Activated CD8-positive, alpha-beta memory T cell treated with anti-CD3 and anti-CD28 coated beads for 1 hour (primary cell): ENCODE measurements at places on chromosomes 2 and 18.

DNA sequence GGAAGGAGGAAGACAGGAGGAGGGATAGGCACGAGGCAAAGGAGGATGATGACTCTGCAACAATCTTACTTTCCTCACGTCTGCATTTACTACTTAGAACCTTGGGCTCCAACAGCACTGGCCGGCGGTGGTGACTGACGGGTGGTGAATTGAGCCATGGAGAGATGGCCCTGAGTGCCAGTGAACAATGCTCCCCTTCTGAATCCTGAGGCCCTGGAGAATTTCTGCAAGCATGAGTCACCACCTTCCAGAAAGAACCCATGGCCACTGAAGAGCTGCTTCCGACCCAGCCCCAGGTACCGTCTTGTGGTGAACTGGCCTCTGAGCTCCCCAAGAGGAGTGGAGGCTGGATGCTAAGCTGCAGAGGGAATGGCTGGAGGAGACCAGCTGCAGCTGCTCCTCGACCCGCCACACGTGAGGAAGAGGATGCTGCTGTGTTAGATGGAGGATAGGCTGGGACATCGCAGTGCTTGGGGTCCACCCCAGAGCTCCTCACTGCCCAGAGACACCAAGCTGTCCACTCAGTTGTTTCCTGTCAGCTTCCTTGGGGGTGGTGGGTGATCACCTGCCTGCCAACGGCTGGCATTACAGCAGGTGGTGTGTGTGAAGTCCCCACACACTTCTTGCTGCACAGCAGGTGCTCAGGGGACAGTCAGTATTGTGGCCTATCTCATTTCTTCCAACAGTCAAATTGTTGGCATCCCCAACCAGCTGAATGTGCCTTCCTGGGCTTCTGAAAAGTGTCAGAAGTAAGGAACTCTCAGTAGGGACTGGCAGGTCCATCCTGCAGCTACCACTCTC, 186.5 kb upstream of the ID2 start:
- no peak for DNase-seq

- no peak for DNase-seq
Measured at GRCh38 chr2:45011621-45012602, 2.7 kb upstream of the SIX2 start.

GRCh38 chr2:1233281-1233680, 180.0 kb upstream of the TPO start:
- no peak for DNase-seq

DNA sequence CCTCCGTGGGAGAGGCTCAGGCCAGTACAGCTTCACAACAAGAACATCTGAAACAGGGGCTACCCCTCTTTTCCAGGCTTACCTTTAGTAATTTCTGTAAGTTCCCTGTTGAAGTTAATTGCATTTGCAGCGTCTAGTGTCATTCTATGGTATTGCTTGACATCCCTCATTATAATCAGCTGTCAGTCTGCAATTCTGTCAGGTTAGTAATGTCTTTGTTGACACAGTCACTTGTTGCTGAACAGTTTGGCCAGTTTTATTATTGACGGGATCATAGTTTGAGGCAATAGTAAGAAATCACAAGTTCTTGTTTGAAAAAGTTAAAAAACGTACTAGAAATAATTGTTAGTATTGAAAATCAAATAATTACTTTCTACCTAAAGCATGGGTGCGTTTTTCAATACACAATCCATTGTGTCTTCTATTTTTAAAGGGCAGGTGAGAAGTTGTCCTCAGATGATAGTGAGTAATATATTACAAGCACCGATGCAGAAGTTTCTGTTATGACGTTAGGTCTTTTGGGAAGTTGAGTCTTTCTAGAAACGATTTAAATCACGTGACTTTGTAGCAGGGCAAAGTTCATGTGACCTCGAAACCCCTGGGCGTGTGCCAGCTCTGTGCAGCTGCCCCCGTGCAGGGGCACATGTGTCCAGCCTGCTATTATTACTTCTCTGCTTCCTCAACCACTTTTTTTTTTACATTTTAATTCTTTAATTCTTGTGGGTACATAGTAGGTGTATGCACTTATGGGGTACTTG, 49.5 kb upstream of the MBP start:
- DNase-seq: no peak

GRCh38 chr18:63363951-63364350, 3.1 kb downstream of the KDSR start:
- DNase-seq: no peak

GRCh38 chr2:55951533-55951932, 28.0 kb upstream of the EFEMP1 start:
- no peak for DNase-seq

DNA sequence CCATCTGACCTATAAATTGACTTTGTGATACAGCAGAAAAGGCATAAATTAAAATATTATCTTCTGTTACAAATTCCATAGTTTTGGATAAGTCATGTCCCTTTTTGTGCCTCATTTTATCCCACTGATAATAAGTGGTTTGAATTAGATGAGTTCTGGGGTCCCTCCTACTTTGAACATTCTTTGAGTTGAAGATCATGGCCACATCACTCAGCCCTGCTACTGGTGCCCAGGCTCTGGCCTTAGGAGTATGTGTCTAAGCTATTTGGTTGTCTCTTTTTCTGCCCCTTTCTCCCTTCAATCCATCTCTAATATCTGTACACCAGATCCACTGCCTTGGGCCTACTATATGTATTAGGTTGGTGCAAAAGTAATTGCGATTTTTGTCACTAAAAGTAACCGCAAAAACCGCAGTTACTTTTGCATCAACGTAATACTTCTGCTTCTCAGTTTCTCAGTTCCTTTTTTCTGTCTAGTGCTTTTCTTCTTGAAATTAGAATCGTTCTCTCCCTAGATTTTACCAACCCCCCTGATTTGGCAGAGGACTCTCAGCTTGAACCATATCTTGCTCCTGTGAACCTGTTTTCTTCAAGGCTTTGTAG, 362.5 kb upstream of the TNP1 start:
- no peak for DNase-seq

DNA sequence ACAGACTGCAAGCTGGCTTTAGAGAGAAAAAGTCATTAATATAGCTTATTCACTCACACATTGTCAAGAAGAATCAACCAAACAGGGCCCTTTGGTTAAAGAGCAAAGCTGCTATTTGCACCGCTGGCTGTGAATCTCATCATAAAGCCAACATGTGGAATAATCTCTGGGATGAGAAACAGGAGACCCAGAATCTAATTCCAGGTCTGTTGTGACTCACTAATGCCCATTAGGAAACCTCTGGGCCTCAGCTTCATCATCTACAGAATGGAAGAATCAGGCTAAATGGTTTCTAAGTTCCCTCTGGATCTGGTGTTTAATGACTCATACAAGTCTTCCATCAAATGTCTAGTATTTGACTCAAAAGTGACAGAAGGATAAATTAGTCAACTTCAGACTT, 591.7 kb upstream of the DDX18 start:
- no peak for DNase-seq

DNA sequence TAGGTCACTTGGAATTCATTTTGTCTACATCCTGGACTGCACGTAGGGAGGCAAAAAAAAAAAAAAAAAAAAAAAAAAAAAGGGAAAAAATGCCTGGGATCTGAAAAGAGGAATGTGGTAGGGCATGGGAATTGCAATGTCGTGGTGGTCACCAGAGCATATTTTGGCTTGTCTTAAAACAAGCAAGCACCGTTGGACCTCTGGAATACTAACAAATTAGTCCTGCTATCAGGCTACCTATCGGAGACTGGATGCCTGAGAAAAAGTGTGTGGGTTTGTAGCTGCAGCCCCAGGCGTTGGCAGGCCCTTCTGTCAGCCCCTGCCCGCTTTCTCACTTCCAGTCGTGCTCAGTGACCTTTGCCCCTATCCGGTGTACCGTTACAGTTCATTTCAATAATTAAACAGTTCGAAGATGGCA, 588.5 kb upstream of the ZEB2 start:
- no peak for DNase-seq

DNA sequence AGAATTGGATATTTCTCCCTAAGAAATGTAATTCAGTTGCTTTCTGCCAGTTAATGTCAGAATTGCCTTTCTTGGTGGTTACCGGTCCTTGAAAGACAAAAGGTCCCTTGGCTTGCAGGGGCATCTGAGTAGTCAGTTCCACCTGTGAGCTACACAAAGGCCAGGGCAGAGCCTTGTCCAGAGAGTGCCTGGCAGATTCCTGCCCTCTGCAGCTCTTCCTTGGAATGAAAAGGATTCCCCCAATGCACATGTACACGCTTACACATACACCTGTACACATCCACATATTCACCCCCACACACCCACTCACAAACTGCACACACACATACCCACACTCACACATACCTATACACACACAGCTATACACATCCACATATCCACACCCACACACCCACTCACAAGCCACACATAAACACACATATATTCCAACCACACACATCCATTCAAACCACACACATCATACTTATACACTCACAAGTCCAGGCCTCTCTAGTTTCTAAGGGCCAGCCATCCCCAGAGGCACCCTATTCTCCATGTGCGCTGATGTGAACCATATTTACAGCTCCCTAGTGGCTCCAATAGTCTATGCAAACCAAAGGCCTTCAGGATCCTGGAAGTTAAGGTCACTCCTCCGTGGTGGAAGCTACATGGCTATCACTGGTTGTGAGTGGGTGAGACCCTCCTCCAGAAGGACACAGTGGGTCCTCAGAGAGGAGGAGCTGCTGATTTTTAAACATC, 9.6 kb downstream of the CYRIA start:
- DNase-seq: no peak

- no peak for DNase-seq
Measured at GRCh38 chr2:71558300-71559051, 105.1 kb downstream of the DYSF start.

GRCh38 chr2:204503869-204504268, 41.4 kb upstream of the PARD3B start:
- no peak for DNase-seq

GRCh38 chr2:160584972-160585494, 91.4 kb upstream of the RBMS1 start:
- no peak for DNase-seq

DNA sequence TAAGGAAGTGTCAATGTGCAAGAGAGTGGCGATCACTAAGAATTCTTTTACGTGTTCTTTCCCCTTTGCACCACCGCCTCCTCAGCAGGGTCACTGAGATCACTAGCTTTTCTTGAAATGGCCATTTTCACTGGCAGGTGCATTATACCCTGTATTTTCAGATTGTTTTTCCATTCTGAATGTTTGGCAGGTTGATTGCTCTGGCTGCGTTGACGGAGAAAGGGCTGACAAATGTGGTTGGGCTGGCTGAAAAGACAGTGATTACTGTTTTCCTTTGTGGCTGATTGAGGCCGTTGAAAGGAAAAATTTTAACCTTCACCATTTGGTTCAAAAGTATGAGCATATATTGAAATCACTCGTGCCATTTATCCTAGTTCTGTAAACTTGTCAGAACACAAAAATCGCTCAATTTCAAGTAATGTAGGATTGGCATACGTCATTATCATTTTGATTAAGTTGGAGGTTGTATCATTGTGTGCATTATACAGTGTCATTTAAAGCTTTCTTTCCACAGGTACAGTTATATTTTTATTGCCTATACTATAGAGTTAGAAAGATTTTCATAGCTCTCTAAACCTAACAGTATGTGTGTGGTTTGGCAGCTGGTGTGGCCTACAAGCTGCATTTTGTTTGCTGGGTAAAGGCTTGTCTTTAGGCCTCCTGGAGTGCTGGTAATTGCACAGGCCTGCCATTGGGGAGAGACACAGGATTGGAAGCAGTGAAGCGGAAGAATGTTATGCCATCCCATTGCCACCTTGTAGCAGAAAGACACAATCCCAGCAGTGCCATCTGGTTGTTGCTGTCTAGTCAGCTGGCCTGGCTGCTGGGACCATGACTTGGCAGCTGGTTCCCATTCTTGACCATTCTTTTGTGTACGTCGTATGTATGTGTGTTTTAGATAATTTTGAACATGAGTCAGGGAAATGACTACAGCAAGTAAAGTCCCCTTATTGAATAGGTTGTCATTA, 36.7 kb downstream of the DYNC1I2 start:
- no peak for DNase-seq

- no peak for DNase-seq
Measured at GRCh38 chr18:61882296-61883004, 10.4 kb downstream of the RNF152 start.

DNA sequence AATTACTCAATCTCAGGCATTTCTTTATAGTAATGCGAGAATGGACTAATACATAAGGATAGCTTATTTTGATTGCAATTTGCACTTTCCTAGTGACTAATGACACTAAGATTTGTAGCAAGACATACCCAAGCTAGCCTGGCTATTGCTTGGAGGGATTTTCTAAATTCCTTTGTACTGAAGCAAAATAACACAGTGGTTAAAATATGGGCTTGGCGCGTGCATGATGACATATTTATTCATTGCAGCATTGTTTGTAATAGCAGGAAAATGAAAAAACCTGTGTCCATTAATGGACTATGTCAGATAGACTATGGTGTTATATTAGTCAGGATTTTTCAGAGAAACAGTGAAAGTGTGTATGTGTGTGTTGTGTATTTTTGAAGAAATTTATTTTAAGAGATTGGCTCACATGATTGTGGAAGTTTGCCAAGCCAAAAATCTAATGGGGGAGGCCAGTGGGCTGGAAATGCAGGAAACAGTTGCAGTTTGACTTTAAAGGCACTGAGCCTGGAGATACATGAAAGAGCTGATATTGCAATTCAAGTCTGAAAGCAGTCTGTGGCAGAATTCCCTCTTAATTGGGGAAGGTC, 16.7 kb upstream of the LAPTM4A start:
- no peak for DNase-seq

DNA sequence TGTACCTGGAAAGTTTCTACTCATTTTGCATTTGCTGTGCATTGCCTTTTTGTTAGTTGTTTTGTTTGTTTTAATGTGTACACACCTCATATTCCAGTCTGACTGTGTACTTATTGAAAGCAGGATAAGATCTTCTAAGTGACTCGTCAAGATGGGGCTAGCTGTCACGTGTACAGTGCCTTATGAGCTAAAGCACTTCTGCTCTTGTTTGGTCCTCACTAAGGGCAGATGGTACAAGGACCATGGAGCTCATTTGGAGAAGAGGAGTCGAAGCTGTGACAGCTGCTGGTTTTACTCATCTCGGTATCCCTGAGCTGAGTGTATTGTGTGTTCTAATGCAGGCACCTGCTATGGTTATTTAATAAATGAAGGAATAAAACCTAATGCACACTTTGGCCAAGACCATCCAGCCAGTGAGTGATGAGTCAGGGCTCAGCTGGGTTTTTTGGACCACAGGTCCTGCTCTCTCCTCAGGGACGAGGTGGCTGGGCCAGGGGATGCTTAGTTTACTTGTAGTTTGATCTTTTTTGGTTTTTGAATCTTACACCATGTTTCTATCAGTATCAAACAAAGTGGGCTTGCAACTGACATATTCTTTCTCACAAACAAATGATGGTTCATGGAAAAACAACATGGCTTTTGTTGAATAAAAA, 152.5 kb upstream of the APCDD1 start:
- no peak for DNase-seq

- no peak for DNase-seq
Measured at GRCh38 chr2:51633073-51633472, 601.1 kb upstream of the NRXN1 start.

GRCh38 chr2:66957198-66957597, 439.9 kb upstream of the ETAA1 start:
- no peak for DNase-seq

- no peak for DNase-seq
Measured at GRCh38 chr18:9135912-9136314, 668 bp upstream of the ANKRD12 start.

GRCh38 chr2:85309699-85310321, 18.0 kb downstream of the TGOLN2 start:
- no peak for DNase-seq
